ENCODE measurements at places on chromosomes 1 and 21. TPM values are rescaled to one million over a fixed set of nuclear protein-coding genes. Genes with fewer than 3 reads are reported as not detected.

DNA sequence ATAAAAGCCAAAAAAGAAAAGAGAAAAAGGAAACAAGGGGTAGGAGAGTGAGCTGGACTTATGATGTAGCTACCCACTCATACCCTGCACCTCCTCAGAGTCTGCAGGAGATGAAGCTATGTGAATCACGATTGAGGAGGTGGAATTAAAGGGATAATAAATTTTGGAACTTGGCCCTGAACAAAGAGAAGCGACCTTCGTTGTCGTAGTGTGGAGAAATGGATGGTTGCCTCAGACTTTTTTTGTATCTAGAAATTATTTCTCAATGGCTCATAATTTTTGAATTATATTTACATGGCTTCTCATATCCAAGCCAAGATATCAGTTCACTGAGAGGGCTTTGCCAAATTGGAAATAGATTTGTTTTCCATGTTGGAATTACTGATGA, 37.8 kb upstream of the SIPA1L2 start:
- DNase-seq: no peak

- no peak for DNase-seq
These were observed 325.2 kb downstream of the USP25 start for GRCh38 chr21:16055014-16055413.

KRTAP10-4 gene
- total RNA-seq: not detected

DNA sequence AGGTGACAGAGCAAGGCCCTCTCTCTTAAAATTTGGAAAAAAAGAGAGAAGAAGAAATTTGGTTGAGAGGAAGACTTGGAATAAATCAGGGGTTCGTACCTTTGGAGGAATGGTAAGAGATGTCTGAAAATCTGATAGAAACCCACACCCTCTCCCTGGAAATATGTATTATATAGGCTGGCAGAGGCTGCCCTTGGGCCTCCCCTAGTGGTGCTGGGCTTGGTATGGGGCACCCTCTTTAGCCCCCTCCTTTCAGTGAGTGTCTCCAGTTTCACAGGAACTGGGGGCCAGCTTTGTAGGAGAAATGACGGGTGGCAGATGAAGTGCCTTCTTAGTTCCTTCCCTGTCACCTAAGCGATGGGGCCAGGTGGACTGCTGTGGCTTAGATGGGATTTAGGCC, 82.9 kb upstream of the SLC2A1 start:
- no peak for DNase-seq

GRCh38 chr1:107940701-107941100, 24.3 kb downstream of the VAV3 start:
- DNase-seq: no peak

GRCh38 chr1:73909043-73909562, 288.9 kb downstream of the LRRIQ3 start:
- DNase-seq: no peak

TGFB2 gene
- total RNA-seq: 12.7 TPM

CELA2A gene
- not detected for total RNA-seq

DNA sequence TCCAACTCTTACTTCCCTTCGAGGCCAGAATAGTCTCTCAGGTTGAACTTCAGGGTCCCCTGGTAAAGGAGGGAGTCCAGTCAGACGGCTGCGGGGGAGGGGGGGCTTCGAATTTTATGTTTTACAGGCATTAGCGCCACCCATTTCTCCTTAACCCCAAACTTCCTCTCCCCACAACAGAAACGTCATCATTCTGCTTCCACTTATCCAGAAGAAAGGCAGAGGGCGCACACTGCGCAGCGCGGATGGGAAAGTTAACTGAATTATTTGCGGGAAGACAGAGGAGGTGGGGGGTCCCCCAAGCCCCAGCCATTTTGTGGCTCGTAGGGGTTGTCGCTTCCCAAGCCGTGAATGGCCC, 529 bp upstream of the PRMT2 start:
- peak; percentile 81 for DNase-seq

- no peak for DNase-seq
These were observed 15.0 kb upstream of the ZMYM6 start for GRCh38 chr1:35046730-35047129.

GRCh38 chr1:157166590-157166989, 28.4 kb upstream of the ETV3 start:
- DNase-seq: no peak

FGR gene
- total RNA-seq: 0.36 TPM

DNA sequence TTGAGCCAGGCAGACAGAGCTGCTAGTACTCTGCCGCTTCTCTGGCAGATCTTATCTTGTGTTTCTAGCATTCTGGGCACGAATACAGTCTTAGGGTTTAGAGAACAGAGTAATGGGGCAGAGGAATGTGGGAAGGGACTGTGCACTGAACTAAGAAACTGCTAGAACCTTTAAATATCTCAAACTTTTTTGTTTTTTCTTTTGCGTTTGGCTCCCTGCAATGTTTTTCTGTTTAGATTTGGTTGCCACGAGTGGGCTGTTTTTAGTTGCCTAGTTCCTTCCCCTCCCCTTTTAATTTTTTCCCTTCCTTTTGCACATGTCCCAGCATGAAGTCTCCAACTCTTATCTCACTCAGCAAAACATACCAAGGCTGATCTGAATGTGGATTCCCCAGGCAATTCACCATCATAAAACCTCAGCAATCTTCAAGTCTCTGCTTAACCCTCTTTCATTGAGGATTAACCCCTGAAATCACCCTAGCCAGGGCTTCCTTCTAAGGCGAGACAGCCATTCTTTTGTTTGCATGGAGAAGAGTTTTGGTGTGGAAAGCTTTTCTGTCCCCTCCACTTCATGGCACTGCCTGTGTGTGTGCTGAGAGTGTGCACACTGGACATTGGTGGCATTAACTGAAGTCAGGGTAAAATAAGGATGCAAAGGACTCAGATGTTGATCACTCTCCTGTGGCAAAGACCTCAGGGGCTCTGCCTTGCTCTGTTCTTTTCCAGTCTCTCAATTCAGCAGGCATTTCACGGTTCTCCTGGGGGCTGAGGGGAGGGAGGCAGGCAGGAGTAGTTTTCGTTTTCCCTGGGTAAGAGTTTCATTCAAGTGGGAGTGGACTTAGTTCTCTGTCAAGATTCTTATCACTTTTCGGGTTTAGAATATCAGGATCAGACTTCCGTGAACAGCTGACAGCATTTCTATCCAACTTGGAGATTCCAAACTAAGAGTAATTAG, 2.8 kb upstream of the ATF3 start:
- no peak for DNase-seq

DNA sequence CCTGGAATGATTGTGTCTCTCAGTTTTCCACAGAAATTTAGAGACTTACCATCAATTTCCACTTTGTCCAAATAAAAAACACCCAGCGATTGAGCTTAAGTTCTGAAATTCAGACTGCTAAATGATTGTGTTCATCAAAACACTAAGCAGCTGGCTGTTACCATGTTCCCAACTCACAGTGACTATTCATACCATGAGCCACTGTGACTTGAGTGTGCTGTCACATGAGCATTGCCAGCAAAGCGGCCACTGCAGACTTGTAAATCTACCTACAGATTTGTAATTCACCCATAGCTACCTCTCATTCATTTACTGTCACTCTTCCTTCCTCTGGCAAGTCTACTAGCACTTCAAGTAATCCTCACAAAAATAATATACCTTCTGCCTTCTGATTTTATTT, 17.2 kb upstream of the PRKAB2 start:
- DNase-seq: no peak

DNA sequence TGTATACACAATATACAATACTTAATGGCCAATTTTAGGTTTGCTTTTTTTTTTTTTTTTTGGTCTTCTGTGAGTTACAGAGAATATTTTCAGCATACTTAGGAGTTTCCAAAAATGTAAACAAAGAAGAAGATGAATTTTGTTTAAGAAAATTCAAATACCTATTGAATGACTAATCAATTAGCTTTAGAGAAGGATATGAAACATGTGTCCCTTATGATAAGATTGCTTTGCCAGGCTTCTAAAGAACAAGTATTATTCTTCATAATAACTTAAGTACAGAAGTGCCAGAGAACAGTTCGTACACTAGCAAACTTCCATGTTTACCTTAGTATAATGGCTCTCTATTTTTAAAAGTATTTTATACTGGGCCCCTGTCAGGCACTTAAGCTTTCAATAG, 1191.0 kb upstream of the NCAM2 start:
- no peak for DNase-seq

DNA sequence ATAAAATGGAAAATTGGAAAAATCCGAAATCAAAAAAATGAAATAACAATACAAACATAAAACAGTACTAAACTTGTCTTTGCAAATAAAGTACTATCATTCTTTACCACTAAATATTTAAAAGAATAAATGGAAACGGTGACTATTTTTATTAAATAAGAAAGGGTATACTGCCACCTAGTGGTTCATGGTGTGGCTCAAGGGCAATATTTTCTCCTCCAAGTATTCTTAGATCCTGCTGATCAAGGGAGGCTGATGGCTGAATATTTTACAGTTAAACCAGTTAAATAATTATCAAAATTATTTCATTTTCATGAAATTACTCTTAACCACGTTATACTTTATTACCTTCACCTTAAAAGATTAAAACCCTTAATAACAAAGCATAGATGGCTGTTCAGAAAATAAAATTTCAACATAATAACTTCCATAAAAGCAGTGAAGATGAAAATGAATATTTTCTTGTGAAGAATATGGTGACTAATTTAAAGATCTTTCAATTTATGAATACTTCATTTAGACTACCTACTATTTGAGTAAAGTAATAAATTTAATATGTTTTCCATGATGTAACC, 1793.9 kb downstream of the NCAM2 start:
- peak; percentile 65 for DNase-seq

DNA sequence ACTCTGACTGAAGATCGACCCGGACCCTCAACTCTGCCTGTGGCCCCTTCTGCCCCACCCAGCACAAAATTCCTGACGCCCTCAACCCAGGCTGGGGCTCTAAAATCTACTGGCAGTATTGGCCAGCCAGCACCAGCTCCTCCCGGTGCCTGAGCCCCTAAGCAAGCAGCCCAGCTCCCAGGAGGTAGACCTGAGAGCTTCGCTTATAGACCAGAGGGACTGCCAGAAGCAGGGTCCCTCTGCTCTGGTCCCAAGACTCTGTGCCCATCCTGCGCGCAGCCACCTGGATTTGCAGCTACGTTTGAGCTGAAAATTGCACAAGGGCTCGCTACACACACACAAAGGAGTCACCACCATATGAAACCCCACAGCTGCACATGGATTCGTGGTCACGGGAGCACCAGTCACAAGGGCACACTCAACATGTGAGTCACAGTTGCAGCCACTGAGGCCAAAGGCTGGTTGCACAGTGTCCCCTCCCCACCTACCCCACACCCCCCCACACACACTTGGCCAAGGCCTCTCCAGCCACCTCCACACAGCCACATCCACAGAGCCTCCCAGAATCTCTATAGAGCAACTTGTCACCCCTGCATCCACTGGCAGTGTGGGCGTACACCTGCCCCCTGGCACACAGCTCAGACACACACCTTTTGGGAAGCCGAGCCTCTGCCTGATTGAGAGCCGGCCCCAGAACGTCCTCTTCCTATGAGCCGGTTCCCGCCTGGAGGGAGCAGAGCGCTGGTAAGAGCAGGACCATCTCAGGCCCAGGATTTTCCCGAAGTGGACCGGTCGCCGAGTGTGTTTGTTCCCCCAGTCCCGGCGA, 1.1 kb upstream of the DMBX1 start:
- peak; percentile 87 for DNase-seq

DNA sequence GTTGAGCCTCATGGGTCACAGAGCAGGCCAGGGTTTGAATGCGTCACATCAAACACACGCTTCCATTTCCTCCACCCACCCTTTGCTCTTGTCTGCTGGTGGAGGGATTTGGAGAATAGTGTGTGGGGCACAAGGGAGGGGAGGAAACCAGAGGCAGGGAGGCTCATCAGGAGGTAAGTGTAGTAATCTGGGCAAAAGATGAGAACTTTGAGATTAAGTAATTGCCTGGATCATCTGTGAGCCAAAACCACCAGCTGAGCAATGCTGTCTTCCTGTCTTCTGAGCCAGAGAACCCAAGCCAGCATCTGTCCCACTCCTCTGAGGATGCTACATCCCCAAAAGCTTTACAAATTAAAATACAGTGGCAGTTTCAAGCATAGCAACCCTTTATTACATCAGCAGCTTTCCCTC, 45.2 kb downstream of the C8B start:
- no peak for DNase-seq

KIF21B gene
- total RNA-seq: under 0.01 TPM

GRCh38 chr1:88462488-88463261, 221.4 kb upstream of the PKN2 start:
- DNase-seq: peak; percentile 89

SPRR2A gene
- not detected for total RNA-seq

DNAH14 gene
- 25.0 TPM for total RNA-seq

GRCh38 chr1:245278846-245279245, 124.1 kb downstream of the KIF26B start:
- DNase-seq: no peak

TNFRSF8 gene
- under 0.01 TPM for total RNA-seq

SLC27A3 gene
- 13.8 TPM for total RNA-seq

CD52 gene
- total RNA-seq: not detected

DNA sequence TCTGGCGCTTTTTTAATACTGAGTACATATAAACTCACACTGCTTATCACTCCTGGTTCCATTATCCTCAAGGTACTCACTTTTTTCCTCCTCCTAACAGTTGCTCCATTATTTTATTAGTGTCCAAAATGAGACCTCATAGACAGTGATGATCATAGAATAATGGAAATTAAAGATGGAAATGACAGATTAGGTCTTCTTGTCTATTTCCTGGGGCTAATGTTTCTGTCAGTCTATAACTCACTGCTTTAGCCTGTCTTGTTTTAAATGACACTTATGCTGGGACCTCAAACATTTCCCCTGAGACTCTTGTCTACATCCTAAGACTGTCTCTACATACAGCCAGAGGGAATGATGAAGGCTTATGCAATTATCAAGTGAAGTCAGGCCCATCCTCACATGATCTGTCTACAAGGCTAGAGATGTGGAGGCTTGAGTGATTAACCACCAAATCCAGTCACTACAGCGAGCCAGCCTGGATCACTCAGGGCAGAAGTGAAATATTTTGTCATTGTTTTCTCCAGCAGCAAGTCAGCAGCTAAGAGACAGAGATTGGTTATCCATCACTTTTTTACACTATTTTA, 152.1 kb downstream of the ASTN1 start:
- DNase-seq: no peak

DNA sequence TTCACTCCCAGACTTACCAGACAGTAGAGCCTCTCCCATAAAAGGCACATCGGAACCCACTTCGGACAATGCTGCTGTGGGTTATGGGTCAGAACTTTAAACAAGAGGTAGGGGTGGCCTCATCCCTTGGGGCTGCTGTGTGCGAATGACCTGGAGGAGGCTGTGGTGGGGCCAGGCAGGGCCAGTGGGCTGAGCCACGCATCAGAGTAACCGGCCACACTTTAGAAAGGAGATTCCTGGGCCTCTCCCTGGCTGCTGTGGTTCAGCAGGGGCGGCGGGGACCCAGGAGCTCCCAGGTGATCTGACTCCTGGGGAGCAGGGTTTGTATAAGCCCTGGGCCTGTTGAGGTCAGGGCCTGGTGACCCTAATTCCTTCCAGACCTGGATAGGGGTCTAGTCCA, 110.2 kb upstream of the C1orf174 start:
- no peak for DNase-seq

GRCh38 chr1:96967311-96967710, 245.7 kb downstream of the PTBP2 start:
- DNase-seq: no peak

ADCY10 gene
- total RNA-seq: 0.36 TPM

Measured in osteoblast (primary cell).